Fibroblast of lung (primary cell): ENCODE measurements at places on chromosomes 1 and 21.

GRCh38 chr1:162081316-162081715 lies 11.8 kb downstream of the NOS1AP start:
- no peaks in the 10 kb centered on the region for H3K36me3 ChIP-seq
- peaks cover 11% of the 10 kb centered on the region for H3K27me3 ChIP-seq
- no peak overlapping the region for H3K27ac ChIP-seq

DNA sequence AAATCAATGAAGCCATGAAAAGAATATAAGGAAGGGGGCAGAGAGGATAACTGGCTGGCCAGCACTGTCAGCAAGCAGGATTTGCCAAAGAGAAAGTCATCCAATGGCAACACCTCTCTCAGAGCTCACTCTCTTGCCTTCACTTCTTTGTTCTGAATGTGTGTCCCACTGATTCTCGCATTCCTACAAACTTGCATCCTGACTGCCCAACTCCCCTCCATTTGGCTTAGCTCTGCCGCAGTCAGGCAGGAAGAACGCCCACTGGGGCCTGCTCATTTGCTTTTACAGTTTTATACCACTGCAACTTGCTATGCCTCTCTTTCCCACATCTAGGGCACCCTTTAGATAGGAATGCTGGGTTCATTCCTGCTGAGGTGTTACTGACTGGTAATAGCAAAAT lies 364.2 kb upstream of the ST6GALNAC5 start:
- H3K27ac ChIP-seq = no peak overlapping the region
- no peak for DNase-seq
- H3K4me3 ChIP-seq = no peak overlapping the region
- H3K4me1 ChIP-seq = no peaks in the 10 kb centered on the region
- no peaks in the 10 kb centered on the region for H3K27me3 ChIP-seq

- DNase-seq = no peak
- H3K4me3 ChIP-seq = no peak overlapping the region
- no peaks in the 10 kb centered on the region for H3K4me1 ChIP-seq
- H3K27ac ChIP-seq = no peak overlapping the region
Measured at GRCh38 chr1:201084295-201084694, 27.9 kb downstream of the CACNA1S start.

DNA sequence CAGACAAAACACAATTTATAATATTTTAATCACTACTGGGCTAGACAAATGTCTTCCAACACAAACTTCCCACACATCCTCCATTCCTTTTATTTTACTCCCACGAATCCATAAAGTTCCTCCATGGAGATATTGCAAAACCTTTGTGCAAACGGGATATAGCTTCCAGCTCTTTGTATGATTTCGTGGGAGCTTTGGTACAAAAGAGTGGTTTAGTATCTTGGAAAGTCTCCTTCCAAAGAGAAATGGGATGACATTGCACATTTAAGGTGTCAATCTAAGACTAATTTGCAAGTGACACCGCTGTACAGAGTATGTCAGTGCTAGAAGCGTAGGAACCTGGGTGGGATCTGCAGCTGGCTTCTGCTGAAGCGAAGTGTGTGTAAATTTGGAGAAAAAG lies 455.2 kb upstream of the RUNX1 start:
- no peaks in the 10 kb centered on the region for H3K36me3 ChIP-seq
- H3K27ac ChIP-seq = no peak overlapping the region
- DNase-seq = no peak
- H3K4me1 ChIP-seq = no peaks in the 10 kb centered on the region
- H3K27me3 ChIP-seq = no peaks in the 10 kb centered on the region

DNA sequence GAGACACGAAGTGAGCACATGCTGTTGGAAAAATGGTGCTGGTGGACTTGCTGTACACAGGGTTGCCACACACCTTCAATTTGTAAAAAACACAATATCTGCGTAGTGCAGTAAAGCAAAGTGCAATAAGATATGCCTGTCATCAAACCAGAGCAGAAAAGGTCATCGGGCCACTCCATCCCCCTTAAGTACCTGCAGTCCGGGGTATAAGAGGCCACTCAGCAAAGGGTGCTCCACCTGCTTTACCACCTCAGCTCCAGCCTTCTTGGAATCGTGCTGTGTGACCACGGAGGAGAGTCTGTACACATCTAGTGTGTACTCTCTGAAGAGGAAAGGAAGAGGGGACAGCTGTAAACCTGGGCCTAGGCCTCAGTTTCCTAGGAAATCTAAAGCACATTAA lies 10.9 kb downstream of the YARS1 start:
- no peak overlapping the region for H3K4me3 ChIP-seq
- H3K27me3 ChIP-seq = no peaks in the 10 kb centered on the region
- H3K36me3 ChIP-seq = peaks cover 6% of the 10 kb centered on the region
- H3K4me1 ChIP-seq = no peaks in the 10 kb centered on the region
- DNase-seq = no peak
